ENCODE measurements at places on chromosomes 7 and 10.

GRCh38 chr10:35210961-35211360 is 84.3 kb downstream of the CREM start:
- no peak for DNase-seq

GRCh38 chr10:59844436-59844835 is 61.9 kb downstream of the CCDC6 start:
- DNase-seq, result no peak

- no peak for DNase-seq
These were observed 143.3 kb upstream of the LRGUK start for GRCh38 chr7:133983685-133984419.

DNA sequence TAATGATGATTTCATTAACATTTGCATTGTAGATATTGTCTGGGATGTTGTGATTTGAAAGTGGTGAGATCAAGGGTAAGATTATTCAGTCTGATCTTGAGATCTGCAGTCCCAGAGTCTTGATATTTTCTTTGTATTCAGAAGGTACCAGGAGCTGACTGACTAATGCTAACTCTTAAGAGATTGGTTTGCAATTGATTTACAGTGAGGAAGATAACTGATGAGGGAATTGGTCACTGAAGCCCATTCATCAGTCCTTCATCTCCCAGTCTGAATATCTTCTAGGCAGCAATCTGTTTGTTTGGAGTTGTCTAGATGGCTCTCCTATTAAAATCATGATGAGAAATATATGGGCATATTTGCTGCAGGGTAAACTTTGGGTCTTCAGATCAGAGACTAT is 473.7 kb downstream of the ARL4A start:
- DNase-seq, result no peak

DNA sequence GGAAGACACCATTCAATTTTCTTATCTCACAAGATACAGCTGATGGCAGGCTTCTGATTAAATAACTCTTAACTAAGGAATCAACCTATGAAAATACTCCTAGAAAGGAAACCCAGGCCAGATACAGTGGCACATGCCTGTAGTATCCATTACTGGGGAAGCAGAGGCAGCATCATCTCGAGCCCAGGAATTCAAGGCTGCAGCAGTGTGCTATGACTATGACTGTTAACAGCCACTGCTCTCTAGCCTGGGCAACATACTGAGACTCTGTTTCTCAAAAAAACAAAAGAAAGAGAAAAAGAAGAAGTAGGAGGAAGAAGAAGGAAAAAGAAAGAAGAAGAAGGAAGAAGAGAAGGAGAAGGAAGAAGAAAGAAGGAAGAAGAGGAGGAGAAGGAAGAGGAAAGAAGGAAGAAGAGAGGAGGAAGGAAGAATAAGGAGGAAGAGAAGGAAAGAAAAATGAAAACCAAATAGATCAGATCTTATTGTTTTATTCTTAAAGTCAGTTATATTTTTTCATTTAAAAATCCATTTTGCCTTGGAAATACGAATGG is 18.0 kb downstream of the DPY19L1 start:
- DNase-seq, result no peak

DNA sequence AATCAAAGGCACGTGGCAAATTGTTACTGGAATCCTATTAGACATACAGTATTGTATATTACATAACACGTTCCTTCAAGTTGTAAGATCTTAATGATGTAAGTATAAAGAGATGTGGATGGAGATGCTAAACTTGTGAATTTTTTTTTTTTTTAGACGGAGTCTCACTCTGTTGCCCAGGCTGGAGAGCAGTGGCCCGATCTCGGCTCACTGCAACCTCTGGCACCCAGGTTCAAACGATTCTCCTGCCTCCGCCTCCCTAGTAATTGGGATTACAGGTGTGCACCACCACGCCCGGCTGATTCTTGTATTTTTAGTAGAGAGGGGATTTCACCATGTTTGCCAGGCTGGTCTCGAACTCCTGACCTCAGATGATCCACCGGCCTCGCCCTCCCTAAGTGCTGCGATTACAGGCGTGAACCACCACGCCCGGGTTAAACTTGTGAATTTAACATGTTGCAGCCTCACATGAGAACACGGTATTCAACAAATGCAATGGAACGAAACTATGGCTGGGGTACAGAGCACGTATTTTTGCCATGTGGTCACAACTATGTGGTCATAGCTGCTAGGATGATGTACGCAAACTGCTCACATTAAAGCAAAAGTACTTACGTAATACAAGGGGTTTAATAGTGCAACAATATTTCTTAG is 818 bp upstream of the SUPV3L1 start:
- DNase-seq, result no peak

DNA sequence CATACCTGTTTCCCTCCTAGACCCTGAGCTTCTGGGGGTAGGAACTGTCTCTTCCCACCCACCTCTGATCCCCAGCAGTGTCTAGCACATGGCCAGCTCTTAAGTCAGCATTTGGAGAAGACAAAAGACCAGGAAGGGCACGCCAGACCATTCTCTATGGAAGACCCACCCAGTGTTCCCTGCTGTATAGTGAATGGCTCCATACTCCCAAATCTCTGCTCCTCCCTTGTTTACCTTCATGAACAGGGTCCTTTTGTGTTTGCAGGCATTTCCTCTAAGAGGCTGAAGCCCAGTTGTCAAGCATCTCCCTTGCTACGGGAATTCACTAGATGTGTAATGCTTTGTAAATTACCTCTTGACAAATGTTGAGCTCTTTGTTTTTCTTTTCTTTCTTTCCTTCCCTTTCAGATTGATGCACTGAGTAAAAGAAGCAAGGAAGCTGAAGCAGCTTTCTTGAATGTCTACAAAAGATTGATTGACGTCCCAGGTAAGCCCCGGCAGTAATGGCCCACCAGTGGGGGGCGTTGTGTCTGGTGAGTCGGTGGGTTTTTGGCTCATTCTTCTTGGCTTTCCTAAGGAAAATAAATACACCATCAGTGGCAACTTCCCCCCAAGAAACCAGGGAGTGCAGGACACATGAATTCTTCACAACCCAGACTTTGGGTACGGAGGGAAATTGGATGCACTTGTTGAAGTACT is 216.6 kb upstream of the SH2B2 start:
- DNase-seq, result no peak

DNA sequence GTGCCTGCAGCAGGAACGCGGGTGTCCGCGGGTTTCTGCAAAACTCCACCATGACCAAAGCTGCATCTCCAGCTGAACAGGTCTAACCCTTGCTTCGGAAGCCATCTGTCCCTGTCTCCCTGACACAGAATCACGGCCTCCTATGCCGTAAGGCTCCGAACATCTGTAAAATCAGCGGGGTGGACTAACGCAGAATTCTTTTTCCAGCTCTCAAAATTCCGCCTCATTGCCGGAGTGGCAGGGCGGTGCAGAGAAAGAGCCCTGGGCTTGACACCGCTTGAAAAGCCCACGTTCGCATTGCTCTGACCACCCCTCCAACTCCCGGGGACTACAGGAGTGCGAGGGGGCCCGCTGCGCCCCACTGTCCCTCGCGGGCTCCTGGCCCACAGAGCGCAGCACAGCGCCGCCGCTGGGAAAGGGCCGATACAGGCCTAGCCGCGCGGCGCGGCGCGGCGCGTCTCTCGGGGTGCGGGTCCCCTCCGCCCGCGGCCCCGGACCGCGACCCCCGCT is 409 bp downstream of the DNMBP start:
- peak; percentile 44 for DNase-seq

All from SK-N-DZ (cell line).